ENCODE measurements at places on chromosomes 4 and X.

GRCh38 chr4:8274066-8274652, 4.6 kb downstream of the HTRA3 start:
- no peak for DNase-seq

DNA sequence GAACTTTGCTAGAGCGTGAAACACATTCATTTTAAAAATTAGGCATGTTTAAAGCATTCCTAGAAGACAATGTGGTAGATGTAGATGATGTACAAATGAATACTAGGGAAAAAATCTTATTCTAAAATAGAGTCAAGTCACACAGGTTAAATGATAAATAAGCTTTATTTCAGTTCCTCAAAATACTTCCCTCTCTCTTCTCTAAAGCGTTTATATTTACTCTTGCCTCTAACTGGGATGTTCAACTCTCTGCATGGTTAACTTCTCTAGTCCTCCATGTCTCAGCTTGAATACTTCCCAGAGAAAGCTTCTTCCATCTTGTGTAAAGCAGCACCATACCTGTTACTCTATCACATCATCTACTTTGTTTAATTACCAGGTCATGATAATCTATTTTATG, 30.9 kb upstream of the GLRA3 start:
- DNase-seq: no peak

DNA sequence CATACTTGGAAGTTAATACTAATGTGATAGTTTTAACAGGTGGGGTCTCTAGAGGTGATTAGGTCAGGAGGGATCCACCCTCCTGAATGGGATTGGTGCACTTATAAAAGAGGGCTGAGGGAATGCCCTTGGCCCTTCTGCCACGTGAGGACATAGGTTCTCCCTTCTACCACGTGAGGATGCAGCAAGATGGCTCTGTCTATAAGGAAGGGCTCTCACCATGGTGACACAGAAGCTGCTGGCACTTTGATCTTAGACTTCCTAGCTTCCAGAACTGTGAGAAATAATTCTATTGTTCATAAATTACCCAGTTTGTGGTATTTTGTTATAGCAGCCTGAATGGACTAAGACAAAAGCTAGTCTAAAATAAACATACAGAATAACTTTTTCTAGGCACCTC, 1.0 kb downstream of the AADAT start:
- no peak for DNase-seq

GRCh38 chr4:189826657-189827056, 114.0 kb upstream of the FRG1 start:
- no peak for DNase-seq

DNA sequence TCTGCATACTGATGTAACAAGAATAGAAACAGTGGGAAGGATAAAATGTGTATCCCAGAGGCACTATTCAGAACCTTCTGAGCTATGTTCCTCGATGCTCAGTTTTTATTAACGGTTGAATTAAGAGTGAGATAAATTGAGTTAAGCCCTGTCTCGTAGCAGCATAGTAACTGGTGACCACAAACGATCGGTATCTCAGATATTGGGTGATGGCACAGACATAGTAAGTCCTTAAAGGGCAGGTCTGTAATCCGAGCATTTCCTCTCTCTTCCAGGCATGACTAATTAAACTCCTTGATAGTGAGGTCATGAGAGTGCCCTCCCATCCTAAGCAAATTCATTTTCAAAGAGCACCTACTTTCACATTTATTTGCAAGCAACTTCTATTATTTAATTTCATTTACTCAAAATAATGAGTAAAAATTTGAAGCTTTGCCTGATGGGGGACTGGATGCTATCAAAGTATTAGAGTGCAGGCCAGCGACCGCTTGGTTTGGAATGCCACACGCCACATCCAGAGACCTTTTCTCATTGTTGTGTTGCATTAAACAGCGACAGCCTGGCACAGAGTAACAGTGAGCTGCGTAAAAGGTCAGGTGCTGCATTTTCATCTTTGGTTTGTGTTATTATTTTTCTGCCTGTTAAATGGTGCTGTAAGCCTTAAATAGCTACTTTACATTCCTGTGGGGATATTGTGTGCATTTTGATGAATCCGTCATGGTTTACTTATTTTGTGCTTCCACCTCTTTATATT, 101.9 kb downstream of the PCDH7 start:
- DNase-seq: no peak
